ENCODE measurements at places on chromosomes 1 and 21.

DNA sequence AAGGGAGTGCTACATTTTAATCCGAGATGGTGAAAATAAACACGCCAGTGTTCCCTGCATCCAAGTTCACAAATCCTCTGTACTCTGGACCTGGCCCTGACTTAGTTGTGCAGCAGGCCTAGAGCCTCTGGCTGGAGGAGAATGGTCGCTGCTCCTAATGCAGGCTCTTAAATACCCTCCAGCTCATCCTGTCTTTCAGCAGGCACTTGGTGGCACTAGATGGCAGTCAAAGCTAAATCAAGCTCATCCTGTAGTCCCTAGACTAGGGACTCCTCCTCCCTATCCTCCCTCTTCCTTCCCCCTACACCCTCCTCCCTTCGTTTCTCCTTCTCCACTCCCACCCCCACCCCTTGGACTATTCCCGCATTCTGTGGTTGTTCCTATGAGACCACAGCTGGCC, 41.6 kb upstream of the MTR start:
- DNase-seq: peak; percentile 56

GRCh38 chr1:156641761-156642264, at the start of gene BCAN:
BCAN (plus strand) TSS chr1:156642117; CDS start chr1:156646055, 3,938 bp downstream.
- DNase-seq: no peak

DNA sequence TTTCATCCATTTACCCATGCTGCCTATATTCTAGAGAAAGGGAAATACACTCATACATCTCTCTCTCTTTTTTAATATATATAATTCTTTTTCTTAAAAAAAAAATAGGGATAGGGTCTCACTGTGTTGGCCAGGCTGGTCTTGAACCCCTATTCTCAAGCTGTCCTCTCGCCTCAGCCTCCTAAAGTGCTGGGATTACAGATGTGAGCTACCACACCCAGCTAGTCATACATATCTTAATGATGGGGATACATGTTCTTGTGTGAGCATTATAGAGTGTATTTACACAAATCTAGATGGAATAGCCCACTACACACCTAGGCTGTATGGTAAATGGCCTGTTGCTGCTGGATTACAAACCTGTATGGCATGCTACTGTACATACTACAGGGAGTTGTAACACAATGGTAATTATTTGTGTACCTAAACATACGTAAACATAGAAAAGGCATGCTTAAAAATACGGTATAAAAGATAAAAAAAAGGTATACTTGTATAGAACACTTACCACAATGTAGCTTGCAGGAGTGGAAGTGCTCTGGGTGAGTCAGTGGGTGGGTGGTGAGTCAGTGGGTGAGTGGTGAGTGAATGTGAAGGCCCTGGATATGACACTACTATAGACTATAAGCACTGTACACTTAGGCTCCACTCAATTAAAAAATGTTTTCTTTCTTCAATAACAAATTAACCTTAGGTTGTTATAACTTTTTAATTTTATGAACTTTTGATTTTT, 72.9 kb downstream of the IVNS1ABP start:
- no peak for DNase-seq

- no peak for DNase-seq
Measured at GRCh38 chr1:201896951-201897391, 8.3 kb downstream of the SHISA4 start.

DNA sequence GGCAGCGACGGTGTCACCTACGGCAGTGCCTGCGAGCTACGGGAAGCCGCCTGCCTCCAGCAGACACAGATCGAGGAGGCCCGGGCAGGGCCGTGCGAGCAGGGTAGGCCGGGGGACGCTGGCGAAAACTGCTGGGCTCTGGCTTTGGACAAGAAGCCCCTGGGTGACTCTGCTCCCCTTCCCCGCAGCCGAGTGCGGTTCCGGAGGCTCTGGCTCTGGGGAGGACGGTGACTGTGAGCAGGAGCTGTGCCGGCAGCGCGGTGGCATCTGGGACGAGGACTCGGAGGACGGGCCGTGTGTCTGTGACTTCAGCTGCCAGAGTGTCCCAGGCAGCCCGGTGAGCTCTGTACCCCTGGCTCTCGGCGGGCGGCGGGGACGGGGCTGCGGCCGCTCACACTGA, 24.0 kb downstream of the AGRN start:
- DNase-seq: no peak

DNA sequence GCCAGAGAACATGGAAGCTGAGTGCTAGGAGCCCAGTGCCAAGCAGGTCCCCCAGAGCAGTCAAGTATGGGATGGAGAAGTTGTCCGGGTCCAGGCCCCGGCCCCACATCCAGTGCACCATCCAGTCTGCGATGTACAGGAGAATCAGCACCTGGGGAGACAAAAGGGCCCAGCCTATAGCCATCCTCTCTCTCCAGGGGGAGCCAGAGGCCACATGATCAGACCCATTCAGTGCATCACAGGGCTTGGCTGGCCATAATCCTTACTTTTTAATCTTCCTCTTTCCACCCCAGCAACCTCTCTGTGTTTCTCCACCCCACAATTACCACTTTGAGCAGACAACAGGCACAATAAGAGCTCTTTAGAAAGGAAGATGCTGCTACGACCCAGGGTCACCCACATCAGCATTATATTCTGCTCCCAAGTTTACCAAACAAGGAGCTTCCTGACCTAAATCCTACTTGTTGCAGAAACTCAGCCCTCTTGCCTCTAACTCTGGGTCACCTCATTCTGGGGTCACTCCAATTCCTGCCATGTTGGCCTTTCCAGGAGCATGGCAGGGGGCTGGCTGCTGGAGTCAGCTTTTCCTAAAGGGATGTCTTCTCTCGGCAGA, 16.4 kb upstream of the RAB29 start:
- no peak for DNase-seq

GRCh38 chr1:147086129-147086528, 86.1 kb downstream of the PRKAB2 start:
- no peak for DNase-seq

GRCh38 chr1:41566969-41567368, 82.5 kb upstream of the EDN2 start:
- DNase-seq: no peak

GRCh38 chr21:45545691-45546531, 3.7 kb upstream of the SLC19A1 start:
- DNase-seq: no peak

DNA sequence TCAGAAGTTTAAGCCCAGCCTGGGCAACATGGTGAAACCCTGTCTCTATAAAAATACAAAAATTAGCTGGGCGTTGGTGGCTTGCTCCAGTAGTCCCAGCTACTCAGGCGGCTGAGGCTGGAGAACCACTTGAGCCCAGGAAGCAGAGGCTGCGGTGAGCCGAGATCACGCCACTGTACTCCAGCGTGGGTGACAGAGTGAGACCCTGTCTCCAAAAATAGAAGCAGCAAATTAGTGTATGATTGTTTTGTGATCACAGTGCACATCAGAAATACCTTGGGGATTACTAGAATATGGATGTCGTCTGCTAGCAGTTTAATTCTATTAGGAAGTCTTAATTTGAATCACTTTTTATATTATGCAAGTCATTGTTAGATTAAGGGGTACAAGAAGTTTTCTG, 59.0 kb downstream of the ZBTB17 start:
- no peak for DNase-seq

DNA sequence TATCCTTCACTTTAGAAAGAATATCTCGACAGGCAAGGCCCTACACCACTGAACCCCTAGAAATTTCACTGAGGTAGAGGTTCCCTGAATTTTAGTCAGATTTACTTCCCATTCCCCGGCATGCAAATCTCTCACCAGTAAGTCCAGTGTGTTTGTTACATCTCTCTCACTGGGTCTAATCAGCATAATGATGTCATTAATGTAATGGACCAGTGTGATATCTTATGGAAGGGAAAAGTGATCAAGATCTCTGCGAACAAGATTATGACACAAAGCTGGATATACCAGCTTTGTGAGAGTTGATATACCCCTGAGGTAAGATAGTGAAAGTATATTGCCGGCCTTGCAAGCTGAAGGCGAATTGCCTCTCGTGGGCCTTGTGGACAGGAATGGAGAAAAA, 7.9 kb downstream of the RNU11 start:
- no peak for DNase-seq

DNA sequence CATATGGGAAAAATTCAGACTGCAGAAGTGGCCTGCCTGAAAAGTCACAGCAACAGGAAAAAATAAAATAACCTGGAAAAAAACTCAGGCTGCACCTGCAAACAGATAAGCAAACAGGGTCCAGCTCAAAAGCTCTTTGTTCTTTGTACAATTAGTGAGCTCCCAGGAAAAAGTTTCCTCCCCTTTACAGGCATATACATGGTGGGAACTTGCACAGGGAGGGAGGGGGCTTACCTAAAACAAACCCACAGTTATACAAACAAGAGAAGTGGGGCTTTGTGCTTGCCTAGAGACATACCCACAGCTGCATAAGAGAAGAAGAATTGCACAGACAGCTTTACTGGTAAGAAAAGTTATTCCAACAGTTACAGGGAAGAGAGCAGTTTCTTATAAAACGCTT, 31.7 kb upstream of the COG2 start:
- no peak for DNase-seq

Data from HCT116 (cell line).